Stimulated activated CD8-positive, alpha-beta memory T cell treated with anti-CD3 and anti-CD28 coated beads, Interleukin-4, amount 100 ng/mL, for 1 hour (primary cell): ENCODE measurements at places on chromosomes 2 and 18.

GRCh38 chr2:160042054-160042453, 20.4 kb downstream of the PLA2R1 start:
- no peak for DNase-seq

DNA sequence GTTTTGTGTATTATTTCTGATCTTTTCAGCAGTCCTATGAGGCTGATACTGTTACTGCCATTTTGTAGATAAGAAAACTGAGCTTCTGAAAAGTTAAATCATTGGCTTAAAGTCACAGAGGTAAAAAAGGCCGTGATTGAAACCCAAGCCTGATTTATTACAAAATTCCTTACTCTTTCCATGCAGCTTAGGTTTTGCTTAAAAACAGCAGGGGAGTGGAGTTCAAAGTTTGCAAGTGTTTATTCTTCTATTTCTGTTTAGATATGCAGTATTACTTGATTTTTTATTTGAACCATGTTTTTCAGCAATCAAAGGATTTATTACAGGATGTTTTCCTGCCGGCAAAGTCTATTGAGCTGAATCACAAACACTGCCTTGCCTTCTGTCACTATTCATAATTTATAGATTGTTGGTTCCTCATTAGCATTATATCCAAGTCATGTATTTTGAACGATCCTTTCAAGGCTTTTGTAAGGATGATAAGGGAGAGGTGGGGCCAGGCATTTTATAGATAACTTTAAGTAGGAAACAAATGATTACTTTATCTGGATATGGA, 31.9 kb upstream of the MSTN start:
- DNase-seq: no peak

DNA sequence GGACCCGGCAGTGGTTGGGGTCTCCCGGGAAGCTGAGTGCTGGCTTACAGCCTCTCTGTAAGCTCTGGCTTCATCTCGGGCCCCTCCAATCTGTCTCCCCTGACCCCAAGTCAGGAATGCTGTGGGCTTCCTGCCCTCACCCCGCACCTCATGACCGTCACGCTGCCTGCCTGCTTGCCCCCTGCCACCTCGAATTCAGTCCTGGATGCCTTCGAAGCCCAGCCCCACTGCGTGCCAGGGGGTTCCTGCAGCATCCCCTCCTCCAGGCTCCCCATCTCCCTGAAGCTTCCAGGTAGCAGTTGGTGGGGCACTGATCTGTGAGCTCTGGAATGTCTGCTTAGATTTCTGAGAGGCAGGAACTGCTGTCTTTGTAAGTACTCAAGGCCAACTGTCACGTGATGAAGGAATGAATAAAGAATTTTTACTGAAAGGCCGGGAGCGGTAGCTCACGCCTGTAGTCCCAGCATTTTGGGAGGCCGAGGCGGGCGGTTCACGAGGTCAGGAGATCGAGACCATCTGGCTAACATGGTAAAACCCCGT, 6.5 kb downstream of the CLHC1 start:
- no peak for DNase-seq

DNA sequence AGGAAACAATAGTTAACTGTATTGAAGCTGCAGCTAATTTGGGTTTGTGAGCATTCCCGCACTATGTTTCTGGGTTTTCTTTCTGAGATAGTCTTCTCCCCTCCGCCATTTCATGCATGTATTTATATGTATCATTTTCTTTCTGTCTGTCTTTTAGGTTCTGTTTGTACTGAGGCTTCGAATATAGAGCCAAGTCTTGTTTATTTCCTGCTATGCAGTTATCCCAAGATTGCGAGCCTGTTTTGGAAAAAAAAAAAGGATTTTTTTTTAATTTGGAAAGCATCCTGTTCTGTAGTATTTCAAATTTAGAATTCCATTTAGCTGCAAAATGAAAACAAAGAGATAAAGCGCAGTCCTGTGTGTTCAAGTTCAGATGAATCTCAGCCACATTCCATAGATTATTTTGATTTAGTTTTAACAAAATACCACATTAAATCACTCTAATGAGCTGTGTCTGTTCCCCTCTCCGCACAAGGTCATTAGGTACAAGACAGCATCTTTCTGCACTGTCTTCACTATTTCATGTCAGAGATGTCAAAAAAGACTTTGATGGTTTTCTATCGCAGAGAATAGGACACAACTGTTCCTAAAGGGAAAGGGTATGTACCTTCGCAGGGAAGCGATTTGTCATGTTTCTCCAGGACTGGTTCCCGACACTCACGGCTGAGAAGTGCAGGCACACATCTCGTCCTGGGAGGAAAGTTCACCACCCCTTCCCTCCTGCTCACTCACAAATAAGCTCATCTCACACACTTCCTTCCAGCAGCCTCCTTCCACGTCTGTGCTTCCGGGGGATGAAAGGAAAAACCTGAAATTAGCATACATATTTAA, 443.4 kb downstream of the ZNF516 start:
- DNase-seq: no peak

DNA sequence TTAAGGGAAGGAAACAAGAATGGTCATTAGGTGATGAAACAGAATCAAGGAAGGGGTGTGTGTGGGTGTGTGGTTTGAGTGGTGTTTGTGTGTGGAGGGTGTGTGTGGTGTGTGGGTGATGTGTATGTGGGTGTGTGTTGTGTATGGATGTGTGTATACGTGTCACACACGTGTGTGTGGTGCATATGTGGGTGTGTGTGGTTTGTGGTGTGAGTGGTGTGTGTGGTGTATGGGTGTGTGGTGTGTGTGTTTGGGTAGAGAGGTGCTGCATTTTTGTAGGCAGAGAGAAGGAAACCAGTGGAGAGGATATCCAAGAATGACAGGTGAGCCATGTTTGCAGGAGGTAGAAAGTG, 1.1 kb upstream of the CEP192 start:
- DNase-seq: no peak

DNA sequence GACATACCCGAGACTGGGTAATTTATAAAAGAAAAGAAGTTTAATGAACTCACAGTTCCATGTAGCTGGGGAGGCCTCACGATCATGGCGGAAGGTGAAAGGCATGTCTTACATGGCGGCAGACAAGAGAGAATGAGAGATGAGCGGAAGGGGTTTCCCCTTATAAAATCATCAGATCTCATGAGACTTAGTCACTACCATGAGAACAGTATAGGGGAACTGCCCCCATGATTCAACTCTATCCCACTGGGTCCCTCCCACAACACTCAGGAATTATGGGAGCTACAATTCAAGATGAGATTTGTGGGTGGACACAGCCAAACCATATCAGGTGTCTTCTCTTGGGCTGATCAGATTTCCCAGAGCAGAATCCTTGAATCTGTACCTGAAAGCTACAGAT, 617.3 kb upstream of the ID2 start:
- no peak for DNase-seq

DNA sequence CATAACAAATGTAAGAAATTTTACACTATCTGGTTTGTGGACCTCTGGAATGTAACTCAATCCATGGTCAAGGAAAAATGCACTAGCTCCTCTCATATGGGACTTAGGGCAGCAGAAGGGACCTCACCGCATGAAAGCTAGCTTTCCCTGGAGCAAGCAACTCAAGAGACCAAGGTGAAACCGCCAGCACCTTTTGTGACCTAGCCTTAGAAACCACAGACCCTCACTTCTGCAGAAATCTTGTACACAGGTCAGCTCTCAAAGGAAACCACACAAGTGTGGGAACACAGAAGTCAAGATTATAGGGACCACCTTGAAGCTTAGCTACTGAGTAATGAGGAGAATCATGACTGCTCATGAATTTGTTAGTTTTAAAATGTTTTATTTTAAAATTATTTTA, 222.5 kb downstream of the DLGAP1 start:
- no peak for DNase-seq

DNA sequence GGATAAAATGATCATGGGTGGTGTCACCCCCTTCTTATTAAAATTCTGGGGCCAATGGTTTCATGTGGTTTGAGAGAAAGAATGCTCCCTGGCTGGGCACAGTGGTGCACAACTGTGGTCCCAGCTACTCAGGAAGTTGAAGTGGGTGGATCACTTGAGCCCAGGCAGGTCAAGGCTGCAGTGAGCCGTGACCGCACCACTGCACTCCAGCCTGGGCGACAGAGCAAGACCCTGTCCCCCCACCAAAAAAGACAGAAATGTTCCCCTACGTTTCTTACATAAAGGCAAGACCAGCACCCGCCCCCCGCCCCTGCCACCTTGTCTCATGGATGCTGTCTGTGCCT, 53.0 kb upstream of the ID2 start:
- DNase-seq: no peak

DNA sequence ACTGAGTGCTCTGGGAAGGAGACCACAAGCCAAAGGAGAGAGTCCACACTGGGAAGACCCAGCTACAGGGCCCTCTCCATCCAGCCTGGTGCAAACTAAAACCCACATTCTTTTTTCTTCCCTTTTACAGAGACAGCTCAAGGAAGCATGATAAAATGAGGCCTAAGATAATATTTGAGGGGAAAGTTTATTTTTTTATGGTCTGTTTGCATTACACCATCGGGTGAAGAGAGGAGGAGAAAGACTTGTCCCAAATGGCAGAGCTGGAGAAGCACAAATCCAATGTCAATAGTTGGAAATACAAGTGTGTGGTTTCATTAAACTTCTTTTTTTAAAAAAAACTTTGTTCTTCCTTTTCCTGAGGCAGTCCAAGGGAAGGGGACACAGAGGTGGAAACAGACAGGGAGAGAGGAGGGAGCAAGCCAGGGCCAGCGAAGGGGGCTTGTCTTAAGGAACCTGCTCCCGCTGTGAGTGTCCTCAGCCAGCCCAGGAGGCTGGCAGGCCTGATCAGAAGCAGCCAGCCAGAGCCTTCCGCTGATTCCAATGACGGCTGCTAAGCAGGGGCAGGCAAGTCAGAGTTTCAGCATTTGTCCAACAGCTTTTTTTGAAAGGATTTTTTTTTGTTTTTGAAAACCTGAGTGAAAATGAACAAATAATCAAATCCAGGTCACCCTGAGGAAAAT, 203.8 kb upstream of the SIX2 start:
- DNase-seq: no peak

GRCh38 chr18:56709463-56709862, 58.3 kb downstream of the WDR7 start:
- DNase-seq: no peak

- no peak for DNase-seq
Measured at GRCh38 chr18:36899289-36899688, 70.4 kb downstream of the KIAA1328 start.

DNA sequence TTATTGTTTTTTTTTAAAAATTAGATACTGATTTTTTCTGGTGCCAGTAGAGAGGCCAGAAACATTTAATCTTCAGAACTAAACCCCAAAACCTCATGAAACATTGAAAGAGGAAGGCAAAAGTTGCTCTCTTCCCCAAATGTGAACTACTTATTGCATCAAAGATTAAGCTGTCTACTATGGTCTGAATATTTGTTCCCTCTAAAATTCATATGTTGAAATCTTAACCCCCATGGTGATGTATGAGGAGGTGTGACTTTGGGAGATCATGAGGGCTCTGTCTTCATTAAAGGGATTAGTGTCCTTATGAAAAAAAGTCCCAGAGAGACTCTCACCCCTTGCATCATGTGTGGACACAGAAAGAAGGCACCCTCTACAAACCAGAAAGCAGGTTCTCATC, 28.2 kb upstream of the SLC8A1 start:
- no peak for DNase-seq

- no peak for DNase-seq
Measured at GRCh38 chr2:70686577-70687460, 81.2 kb downstream of the ADD2 start.

- DNase-seq: no peak
Measured at GRCh38 chr2:73995810-73996209, 11.1 kb downstream of the TET3 start.

GRCh38 chr2:3885629-3886628, 182.6 kb downstream of the DCDC2C start:
- DNase-seq: no peak

DNA sequence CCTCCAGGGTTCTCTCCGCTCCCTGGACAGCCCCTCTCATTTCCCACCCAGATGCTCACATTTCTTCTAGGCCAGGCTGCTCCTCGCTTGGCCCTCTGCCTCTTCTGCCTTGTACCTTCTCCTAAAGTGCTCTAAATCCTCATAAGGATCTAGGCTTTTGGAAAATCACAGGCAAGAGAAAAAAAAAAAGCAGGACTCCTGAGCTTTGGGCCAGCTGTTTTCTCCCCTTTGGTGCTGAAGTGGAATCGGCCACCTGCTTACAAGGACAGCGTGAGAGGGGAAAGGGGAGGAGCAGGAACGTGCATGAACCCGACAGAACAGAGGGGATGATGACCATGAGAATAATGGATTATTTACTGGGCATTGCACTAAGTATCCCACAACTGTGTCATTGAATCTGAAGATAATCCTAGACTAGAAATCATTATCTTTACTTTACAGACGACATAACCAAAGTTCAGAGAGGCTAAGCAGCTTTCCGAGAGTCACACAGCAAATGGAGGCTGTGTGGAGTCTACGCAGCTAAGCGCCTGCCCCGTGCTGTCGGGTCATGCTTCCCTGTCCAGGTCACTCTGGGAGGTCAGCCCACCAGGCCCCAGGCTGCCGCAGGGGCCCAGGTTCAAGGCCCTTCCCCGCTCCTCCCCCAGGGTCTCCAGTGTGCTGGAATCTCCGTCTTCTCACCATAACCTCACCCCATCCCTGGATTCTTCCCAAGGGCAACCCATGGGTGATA, 141.9 kb downstream of the PXDN start:
- no peak for DNase-seq

DNA sequence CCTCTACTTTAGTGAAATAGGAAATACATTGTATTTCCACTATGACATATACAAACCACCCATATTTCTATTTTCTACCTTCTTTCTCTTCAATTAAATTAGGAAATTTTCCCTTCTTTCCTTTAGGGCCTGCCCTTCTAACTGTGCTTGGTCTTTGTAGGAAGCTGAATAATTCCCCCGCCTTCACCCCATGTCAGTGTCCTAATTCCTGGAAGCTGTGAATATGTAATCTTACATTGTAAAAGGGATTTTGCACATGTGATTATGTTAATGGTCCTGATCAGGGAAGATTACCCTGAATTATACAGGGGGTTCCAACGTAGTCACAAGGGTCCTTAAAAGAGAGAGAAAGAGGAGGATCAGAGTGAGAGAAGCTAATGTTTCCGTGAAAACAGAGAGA, 40.2 kb downstream of the GRB14 start:
- DNase-seq: no peak

DNA sequence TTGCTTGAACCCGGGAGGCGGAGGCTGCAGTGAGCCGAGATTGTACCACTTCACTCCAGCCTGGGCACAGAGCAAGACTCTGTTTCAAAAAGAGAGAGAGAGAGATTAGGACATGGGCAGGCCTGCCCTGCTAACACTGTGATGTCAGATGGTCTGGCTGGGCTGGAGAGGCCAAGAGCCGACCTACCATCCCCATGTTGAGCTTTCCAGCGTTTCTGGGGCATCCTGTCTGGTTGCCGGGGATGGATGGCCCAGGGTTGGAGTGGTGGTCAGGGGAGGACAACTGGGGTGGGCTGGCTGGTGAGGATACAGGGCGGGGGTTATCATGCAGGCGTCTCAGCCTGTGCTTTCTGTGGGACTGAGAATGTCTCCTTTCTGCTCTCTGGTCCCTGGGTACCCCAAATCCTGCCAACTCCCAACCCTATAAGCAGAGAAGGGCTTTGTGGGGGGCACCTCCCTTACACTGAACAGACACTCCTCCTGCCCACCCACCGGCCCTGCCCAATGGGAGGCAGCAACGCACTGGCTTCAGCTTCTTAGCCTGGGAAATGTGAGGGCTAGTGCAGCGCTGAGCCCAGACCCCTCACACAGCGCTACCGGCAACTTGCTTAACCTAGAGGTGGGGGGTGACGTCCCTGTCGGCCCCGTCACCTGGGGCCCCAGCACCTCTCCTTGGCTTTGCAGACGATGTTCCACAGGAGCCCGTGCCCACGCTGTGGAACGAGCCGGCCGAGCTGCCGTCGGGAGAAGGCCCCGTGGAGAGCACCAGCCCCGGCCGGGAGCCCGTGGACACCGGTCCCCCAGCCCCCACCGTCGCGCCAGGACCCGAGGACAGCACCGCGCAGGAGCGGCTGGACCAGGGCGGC, 5.4 kb downstream of the SNORC start:
- DNase-seq: no peak
